Ascending aorta (tissue), 2 donors: ENCODE measurements at places on chromosomes 7 and 10. TPM values are rescaled to one million over a fixed set of nuclear protein-coding genes. Genes with fewer than 3 reads are reported as not detected.

GRCh38 chr7:31705377-31705776, 18.4 kb downstream of the PPP1R17 start:
- H3K4me3 ChIP-seq: no peak overlapping the region
- no peaks in the 10 kb centered on the region for H3K27me3 ChIP-seq
- no peak for DNase-seq
- no peaks in the 10 kb centered on the region for H3K36me3 ChIP-seq
- no peak overlapping the region for H3K27ac ChIP-seq
- no peaks in the 10 kb centered on the region for H3K4me1 ChIP-seq

OLAH gene
- total RNA-seq: 3.7 TPM

- no peaks in the 10 kb centered on the region for H3K4me1 ChIP-seq
- H3K27me3 ChIP-seq: no peaks in the 10 kb centered on the region
- H3K27ac ChIP-seq: no peak overlapping the region
- no peak overlapping the region for H3K4me3 ChIP-seq
Observed at GRCh38 chr7:11232462-11232861, 258.8 kb downstream of the PHF14 start.

- H3K27ac ChIP-seq: no peak overlapping the region
- H3K36me3 ChIP-seq: no peaks in the 10 kb centered on the region
- no peak overlapping the region for H3K4me3 ChIP-seq
Observed at GRCh38 chr7:83271212-83272099, 108.8 kb upstream of the PCLO start.

- no peaks in the 10 kb centered on the region for H3K36me3 ChIP-seq
- no peaks in the 10 kb centered on the region for H3K4me1 ChIP-seq
- no peak for DNase-seq
- H3K27me3 ChIP-seq: no peaks in the 10 kb centered on the region
- H3K4me3 ChIP-seq: no peak overlapping the region
Observed at GRCh38 chr7:143355450-143356385, 6.8 kb downstream of the FAM131B start.
